ENCODE measurements at places on chromosomes 12 and 14.

DNA sequence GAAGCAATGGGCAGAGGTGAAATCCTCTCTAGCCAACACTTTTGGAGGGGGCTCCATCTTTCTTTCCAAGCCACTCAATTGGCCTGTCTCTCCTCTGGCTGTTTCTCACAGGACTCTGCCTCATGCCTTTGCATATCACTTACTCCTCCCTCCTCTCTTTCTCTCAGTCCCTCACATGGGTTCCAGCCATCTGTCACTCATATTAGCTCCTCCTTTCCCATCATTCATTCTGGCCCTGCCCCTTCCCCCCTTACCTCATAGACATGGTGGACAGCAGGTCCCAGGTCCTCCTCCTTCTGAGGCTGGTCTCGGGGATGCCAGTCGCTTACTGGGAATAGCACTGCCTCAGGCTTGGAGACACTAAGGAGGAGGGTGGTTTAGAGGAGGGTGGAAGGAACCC lies 16.6 kb upstream of the ZNF385A start:
- no peak for DNase-seq

DNA sequence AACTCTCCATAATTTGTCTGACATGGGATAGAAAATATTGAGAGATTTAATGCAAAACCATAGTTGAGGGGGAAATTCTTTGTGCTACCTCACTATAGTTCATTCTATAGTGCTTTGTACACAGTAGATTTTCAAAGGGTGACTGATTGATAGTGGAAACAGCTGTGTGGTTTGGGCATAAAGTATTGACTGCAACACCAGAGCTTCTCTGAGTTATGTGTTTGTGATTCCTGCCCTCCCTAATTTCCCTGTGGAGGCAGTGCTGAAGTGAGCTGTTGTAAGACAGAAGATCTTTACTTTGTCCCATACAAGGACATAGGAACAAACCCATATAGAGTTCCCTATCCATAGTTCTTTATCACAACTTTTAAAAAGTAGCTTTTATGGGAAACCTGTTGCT lies 47.1 kb downstream of the PTPRQ start:
- no peak for DNase-seq

DNA sequence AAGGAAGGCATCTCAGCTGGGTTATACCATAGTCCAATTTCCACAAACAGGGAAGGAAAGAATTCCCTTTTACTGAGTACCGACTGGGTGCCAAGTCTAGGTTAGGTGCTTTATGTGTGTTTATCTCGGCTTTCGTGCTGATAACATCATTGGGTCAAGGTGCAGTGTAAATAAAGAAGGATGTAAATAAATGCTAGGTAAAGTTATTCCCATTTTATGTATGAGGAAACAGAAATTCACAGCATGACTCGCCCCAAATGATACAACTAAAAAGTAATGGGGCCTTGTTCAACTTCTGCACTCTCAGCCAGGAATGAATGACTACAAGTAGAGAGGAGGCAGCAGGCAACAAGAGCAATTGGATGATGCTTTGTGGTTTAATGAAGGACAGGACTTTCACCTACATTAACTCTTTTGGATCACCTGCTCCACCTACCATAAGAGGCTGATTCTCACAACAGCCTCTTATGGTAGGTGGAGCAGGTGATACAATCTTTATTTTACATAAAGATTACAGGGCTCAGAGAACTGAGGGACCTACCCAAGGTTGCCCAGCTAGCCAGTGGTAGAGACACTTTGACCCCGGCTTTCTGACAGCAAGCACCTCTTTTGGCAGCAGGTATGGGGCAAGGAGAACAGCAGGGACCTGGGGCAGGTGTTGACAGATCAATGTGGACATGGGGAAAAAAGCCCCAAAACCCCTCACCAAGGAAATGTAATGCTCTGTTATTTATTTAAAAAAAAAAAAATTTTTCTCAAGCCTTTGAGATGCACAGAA lies 213.4 kb upstream of the NUDT4 start:
- DNase-seq: no peak

DNA sequence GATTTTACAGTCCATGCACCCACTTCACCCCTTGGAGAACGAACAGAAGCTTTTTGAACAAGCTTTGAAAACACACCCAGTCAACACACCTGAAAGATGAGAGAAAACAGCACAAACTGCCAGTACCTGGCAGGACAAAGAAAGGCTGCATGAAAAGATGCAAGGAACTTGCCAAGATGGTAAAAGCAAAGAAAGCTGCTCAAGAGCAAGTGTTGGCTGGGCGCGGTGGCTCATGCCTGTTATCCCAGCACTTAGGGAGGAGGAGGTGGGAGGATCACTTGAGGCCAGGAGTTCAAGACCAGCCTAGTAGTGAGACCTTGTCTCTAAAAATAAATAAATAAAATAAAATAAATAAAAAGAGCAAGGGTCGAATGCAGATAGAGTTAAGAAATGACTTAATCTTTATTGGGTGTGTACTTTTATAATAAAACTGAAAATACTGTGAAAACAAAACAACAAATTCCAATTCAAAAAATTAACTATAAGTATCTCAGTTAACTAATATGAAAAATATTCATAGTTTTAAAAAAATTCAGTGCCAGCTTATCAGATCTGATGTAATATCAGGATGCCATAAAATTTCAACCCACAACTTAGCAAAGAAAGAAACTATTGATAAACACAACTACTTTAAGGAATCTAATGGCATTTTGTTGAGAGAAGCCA lies 59.2 kb downstream of the HECTD4 start:
- no peak for DNase-seq

- no peak for DNase-seq
Measured at GRCh38 chr12:112456029-112456428, 37.3 kb downstream of the PTPN11 start.
